Activated T-cell treated with anti-CD3 and anti-CD28 coated beads, Interleukin-2, amount 50 U/mL, for 72 hours (primary cell): ENCODE measurements at places on chromosomes 3 and 15. TPM values are rescaled to one million over a fixed set of nuclear protein-coding genes. Genes with fewer than 3 reads are reported as not detected.

GRCh38 chr15:76973362-76973743, 21.6 kb upstream of the PSTPIP1 start:
- peak; percentile 79 for DNase-seq

Gene CACNA2D2
- 5.4 TPM for total RNA-seq

Gene SPTBN5
- total RNA-seq, result 0.41 TPM

Gene SNUPN
- total RNA-seq, result 26.2 TPM
